ENCODE measurements at places on chromosomes 6 and 20. TPM values are rescaled to one million over a fixed set of nuclear protein-coding genes. Genes with fewer than 3 reads are reported as not detected.

The LY6G6F gene
- total RNA-seq = not detected

The ATP6V1G2 gene
- 0.80 TPM for total RNA-seq

The FNDC1 gene
- 0.05 TPM for total RNA-seq

The COL21A1 gene
- 0.50 TPM for total RNA-seq

DNA sequence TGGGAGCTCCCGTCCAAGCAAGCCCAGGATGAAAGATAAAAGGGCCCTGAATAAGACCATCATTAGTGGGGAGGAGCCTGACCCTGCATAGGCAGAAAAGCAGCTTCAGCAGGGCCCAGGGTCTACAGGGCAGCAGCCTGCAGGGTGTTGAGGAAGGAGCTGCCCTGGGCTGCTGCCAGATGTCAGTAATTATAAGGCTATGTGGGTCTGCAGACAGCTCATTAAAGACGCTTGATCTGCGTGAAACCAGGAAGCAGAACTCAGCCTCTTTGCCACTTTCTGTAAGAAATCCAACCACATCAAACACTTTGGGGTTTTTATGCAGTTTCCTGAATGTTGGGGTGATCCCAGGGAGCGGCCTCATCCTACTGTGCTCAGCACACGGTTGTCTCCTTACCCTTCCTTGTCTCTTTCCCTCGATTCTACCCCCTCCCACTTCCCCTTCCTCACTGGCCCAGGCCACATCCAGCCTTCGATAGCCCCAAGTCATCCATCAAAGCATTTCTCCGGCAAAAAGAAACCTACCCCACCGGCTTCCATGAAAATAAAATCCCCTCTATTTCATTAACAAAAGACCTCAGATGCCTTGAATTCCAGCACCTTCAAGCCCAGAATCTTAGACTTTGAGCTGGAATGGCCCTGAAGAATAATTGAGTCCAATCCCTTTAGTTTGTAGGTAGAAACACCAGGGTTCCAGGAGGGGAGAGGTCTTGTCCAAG lies 1.0 kb upstream of the TGM6 start:
- no peak for DNase-seq

GRCh38 chr20:26169506-26169905 lies 472.9 kb upstream of the ZNF337 start:
- DNase-seq = no peak

GRCh38 chr20:46353500-46354206 lies 45.4 kb upstream of the CDH22 start:
- no peak for DNase-seq

DNA sequence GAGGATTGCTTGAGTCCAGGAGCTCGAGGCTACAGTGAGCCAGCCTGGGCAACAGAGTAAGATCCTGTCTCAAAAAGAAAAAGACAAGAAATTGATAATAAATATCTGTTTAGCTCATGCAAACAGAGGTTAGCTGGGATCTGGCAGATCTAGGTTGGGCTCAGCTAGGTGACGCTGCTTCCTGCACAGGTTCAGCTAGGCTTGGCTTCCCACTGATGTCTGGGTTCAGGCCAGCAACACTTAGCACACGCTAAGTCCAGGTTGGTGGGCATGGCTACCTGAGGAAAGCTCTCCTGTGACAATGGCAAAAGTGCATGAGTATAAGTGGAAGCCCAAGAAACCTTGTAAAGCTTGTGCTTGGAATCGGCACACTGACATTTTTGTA lies 48.7 kb downstream of the RIN2 start:
- no peak for DNase-seq

DNA sequence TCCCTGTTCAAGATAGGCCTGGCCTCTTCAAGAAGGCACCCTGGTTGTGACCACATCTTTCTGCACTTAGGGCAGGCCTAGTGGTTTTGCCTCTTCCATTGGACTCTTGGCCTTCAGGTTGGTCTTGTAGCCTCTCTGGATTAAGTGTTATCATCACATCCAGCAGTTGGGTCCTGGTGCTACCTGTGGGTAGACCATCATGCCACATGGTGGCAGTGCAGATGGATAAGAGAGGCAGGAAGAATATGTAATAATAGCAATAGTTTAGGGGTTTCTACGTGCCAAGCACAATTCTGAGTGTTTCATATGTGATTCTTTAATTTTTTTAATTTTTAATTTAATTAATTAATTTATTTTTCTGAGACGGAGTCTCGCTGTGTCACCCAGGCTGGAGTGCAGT lies 28.5 kb upstream of the SNRPB2 start:
- DNase-seq = peak; percentile 6
